Activated CD4-positive, alpha-beta memory T cell treated with anti-CD3 and anti-CD28 coated beads, Interleukin-2, amount 10 ng/mL, durations not matched to agents 7 days and 5 days (primary cell): ENCODE measurements at places on chromosomes 2 and 18.
A peak's percentile ranks its signal among the peaks of the same experiment; 100 is the strongest.

DNA sequence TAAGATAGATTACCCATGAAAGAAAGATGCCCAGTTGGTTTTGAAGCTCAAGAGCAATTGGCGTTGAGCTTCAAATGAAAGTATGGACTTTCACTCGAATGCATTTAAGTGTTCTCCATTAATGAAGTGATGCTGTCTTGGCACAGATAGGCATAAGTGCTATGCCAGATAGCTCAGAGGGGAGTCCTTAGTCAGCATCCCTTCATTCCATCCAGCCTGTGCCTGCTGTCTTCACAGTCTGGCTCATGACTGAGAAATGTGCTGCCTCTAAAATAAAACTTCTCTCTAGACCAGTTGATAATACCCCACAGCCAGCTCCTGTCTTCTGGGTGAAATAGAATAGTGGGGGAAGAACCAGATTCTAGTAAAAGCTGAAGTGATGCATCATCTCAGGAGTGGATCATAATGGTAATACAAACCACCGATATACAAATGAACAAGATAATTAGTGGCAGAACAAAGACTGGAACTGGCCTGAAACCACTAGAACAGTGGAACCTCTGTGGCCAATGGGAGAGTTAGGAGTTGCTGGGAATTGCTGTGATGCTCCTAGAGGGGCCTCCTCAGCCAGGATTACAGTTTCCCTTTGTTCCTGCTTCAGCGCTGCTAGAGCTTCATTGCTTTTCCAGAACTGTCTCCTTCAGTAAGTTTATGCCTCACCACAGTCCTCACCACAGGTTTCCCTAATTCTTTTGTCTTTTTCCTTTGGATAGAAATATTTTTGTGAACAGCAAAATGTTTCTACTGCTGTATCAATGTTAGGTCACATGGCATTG is 359.3 kb downstream of the KIAA1328 start:
- H3K27me3 ChIP-seq: no peaks in the 10 kb centered on the region
- H3K4me3 ChIP-seq: no peak overlapping the region
- no peak for DNase-seq
- H3K36me3 ChIP-seq: no peaks in the 10 kb centered on the region
- no peaks in the 10 kb centered on the region for H3K4me1 ChIP-seq
- no peak overlapping the region for H3K27ac ChIP-seq

- peaks cover 21% of the 10 kb centered on the region for H3K27me3 ChIP-seq
- no peaks in the 10 kb centered on the region for H3K36me3 ChIP-seq
- no peak overlapping the region for H3K27ac ChIP-seq
- DNase-seq: no peak
- H3K4me3 ChIP-seq: no peak overlapping the region
Observed at GRCh38 chr2:20674974-20675679, 8.2 kb downstream of the GDF7 start.

GRCh38 chr18:32259553-32259952 is 69.7 kb downstream of the MEP1B start:
- no peak overlapping the region for H3K4me3 ChIP-seq
- DNase-seq: no peak
- H3K27ac ChIP-seq: no peak overlapping the region
- H3K36me3 ChIP-seq: no peaks in the 10 kb centered on the region
- H3K4me1 ChIP-seq: no peaks in the 10 kb centered on the region

- no peak overlapping the region for H3K27ac ChIP-seq
- no peak overlapping the region for H3K4me3 ChIP-seq
- peak; percentile 54 for DNase-seq
- no peaks in the 10 kb centered on the region for H3K36me3 ChIP-seq
Observed at GRCh38 chr2:94986392-94986963, 39.0 kb upstream of the MAL start.

GRCh38 chr2:209425471-209426071 is 1.7 kb downstream of the MAP2 start:
- H3K27me3 ChIP-seq: peaks cover 18% of the 10 kb centered on the region
- no peak overlapping the region for H3K27ac ChIP-seq
- H3K36me3 ChIP-seq: no peaks in the 10 kb centered on the region
- no peak for DNase-seq
